ENCODE measurements at places on chromosomes 16 and 17.

DNA sequence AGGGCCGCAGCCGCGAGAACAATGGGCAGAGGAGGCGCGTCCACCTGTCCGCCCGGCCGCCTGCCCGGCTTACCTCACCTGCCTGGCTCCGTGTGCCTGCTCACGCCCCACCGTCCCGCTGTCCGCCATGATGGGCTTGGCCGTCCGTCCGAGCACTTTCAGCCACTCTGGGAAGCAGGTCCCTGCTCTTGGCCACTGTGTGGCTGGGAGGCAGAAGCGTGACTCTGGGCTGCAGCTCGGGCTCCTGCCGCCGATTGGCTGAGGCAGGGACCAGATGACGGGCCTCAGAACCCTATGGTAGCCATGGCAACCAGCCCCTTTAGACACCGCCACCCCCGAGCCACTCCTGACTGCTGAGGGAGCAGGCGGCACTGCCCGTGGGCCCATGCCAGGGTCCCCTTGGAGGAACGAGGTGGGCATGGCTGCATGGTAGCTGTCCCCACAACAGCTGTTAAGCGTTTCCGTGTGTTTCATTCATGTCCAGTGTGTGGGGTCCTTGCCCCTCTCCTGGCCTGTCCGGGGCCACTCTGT is 8.9 kb upstream of the AXIN1 start:
- no peak for DNase-seq

- DNase-seq: peak; percentile 87
These were observed 2.3 kb downstream of the LRRC3C start for GRCh38 chr17:39929646-39930407.

DNA sequence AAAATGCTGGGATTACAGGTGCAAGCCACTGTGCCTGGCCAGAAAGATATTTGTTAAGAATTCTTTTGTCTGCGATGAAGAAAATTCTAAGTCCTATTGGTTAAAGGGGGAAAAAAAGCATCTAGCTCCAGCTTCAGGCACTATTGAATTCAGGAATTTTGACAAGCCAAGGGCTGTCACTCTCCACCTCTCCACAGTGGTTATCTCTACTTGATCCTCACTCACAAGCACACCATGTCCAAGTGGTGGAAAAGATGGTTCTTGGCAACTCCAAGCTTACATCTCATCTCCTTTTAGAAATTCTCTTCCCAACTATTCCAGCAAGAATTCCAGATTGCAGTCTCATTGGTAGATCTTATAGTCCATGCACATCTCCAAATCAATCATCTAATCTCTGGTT is 7.1 kb downstream of the RBFOX1 start:
- DNase-seq: no peak

- no peak for DNase-seq
These were observed 8.1 kb downstream of the SCNN1B start for GRCh38 chr16:23310217-23310616.

- no peak for DNase-seq
These were observed 194.9 kb upstream of the RBFOX1 start for GRCh38 chr16:7137560-7138330.

DNA sequence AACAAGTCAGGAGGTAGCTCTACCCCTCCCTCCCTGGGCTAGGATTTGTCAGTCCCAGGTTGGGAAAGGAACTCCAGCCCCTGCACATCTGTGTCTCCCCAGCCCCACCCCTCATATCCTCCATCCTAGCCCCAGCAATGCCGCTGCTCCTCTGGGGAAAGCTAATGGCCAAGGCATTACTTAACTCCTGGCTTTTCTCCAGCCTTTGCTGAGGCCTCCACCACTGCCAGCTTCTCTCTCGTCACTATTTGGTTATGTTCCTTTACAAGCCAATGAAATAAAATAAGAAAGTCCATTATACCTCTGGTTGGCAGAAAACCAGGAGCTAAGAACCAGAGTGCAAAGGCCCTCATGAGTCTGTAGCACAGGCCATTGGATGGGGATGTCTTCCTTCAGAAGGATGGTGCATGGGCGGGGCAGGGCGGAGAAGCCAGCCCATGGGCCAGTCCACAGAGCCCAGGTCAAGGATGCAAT is 171.0 kb downstream of the CCDC182 start:
- peak; percentile 30 for DNase-seq

DNA sequence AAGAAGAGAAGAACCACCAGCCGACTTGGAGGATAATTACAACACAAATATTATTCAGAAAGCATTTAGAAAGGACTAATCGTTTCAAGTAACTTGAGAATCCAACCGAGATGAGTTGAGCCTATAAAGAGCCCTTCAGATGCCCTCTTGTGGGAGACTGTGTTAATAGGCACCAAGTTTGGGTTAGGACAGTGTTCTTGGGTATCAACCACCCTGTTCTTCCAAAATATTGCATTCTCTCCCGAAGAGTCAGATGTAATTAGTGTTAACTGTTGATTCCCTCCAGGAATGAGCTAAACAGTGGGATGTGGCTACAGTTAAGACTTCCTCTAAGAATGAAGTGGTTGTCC is 87.8 kb upstream of the NOL11 start:
- peak; percentile 64 for DNase-seq

- DNase-seq: no peak
These were observed 10.0 kb downstream of the LITAFD start for GRCh38 chr16:8892101-8892575.

DNA sequence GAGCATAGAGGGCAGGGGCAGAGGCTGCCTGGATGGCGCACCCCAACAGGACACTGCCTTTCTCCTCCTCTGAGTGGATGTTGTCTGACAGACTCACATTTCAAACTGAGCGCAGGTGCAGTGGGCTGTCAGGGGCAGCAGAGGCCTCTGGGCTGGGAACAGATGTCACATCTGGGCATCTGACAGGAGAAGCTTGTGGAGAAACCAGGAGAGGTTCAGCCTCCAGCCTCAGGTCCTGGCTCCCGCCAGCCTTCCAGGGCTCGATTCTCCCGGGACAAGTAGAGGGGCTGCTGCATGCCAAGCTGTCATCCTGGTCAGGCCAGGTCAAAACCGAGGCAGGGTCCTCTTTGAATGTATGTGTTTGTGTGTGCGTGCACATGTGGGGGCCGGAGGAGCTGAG is 67.7 kb upstream of the SDK2 start:
- DNase-seq: no peak

Data from fibroblast of skin of right quadriceps (primary cell).